Activated CD8-positive, alpha-beta memory T cell treated with anti-CD3 and anti-CD28 coated beads for 4 hours (primary cell): ENCODE measurements at places on chromosomes 11 and 22.

DNA sequence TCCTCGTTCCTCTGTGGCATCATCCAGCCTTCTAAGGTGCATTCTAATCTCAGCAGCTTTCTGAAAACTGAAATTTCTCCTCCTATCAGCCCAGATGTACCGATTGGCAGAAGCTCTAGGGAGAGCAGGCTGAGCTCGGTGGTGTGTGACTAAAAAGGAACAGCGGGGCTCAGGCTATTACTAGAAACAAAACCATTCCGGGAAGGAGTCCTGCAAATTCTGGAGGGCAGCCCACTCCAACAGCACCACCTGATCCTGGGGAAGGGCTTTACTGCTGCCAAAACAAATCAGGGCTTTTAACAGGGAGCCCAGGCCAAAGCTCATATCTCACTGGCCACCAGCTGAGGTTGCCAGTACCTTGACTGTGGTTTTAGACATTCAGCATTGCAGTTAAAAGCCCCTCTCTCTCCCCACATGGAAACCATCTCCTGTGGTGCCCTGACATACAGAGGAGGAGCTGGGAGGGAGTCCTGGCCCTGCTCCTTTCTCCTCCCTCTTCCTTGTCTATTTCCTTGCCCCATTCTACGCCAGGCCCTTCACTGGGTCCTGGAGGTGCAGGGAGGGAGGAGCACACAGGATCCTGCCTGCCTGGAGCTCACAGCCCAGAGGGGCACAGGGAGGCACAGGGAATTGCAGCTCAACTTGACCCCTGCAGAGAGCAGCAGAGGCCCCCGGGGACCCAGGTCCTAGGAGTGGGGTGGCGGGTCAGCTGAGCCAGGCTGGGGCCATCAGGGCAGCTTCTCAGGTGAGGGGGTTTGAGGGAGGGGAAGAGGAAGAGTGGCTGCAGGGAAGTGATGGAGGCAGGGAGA lies 889 bp downstream of the PLAAT4 start:
- DNase-seq: no peak

- no peak for DNase-seq
These were observed 220.7 kb upstream of the SESN3 start for GRCh38 chr11:95451682-95452081.

DNA sequence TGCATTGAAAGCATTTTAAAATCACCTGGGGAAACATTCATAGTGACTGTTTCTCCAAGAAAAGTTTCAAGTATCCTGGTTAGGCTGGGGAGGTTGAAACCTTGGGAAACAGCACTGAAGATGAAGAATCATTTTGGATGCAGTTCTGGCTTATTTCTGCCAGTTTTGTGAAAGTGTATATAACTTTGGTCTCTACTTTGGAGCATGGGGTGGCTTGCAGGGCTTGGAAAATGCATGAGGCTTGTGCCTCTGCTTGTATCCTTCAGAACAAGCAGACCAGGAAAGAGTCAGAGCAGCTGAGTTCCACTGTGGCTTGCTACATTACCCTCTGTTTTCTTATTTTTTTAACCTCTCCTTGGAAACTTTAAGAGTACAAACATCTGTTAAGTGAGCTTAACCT lies 19.5 kb downstream of the SLC5A12 start:
- DNase-seq: no peak

DNA sequence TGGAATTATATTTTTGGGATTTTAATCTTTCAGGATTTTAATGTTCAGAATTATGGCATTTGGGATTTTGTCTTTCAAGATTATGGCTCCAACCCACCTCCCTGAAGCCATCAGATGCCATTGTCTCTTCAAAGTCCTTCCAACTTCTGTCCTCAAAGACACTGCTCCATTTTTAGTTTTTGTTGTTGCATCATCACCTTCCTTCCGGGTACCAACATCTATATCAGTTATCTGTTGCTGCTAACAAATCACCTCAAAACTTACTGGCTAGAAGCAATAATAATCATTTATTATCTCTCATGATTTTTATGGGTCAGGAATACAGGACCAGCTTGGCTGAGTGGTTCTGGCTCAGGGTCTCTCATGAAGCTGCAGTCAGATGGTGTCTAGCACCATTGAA lies 138.8 kb upstream of the ZBED5 start:
- no peak for DNase-seq

DNA sequence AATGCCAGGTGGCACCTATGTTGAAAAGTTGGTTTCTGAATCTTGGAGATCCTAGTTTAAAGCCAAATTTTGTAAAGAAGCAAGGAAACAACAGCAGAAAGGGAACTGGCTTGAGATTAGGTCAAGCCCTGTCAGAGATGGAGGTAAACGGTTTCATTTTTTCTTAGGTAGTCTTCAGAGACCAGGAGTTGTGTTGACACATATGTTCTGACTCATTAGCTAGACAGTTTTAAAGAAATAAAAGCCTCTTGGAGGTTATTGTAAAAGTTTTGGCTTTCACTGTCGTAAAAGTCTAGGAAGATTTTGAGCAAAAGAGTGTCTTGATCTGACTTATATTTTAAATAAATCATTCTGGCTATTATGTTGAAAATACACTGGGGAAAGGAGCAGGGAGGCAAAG lies 151.5 kb upstream of the CTSC start:
- no peak for DNase-seq

DNA sequence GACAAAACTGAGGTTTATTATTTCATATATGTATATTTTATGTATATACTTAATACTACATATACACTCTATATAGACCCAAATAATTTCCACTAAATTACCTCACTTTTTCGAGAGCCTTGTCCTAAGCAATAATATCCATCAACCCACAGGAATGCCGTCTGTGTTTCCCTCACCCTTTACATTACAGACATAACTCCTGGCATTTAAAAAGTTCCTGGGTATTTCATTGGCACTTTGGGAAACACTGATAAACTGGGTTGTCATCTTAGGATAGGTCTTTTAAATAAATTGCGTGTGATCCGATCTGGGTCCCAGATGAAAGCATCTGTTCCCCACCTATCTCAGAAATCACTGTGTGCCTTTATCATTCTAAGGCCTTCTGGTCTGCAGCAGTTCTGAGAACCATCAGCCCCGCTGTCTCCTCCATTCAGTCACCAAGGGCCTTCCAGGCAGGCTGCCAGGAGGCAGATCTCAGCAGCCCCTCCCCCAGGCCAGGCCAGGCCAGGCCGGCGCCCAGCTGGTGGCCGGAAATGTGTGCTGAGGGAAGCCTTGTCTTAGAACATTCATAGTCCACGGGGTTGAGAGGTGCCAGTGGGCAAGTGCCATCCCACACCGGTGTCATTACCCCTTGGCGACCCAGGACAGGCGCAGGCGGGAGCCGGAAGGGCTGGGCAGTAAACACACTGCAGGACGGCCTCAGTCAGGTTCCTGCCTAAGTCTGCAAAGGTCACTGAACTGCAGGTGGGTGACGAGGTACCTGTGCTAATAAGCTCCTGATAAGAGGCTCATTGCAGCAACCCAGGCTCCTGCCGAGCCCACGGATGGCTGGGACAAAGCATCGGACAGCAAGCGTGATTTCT lies 3.3 kb downstream of the FGF19 start:
- DNase-seq: no peak

GRCh38 chr11:45754261-45754709 lies 50.7 kb upstream of the SLC35C1 start:
- DNase-seq: no peak

GRCh38 chr22:48282804-48283203 lies 1520.4 kb downstream of the TBC1D22A start:
- DNase-seq: no peak

GRCh38 chr11:8800520-8801110 lies 110.4 kb upstream of the AKIP1 start:
- DNase-seq: no peak

- no peak for DNase-seq
These were observed 29.1 kb downstream of the SERPIND1 start for GRCh38 chr22:20802922-20803553.
